ENCODE measurements at places on chromosomes 5 and 9.
A peak's percentile ranks its signal among the peaks of the same experiment; 100 is the strongest.

- DNase-seq, result no peak
Measured at GRCh38 chr9:19994296-19994695, 205.5 kb upstream of the SLC24A2 start.

GRCh38 chr9:137710704-137711103 lies 91.9 kb downstream of the EHMT1 start:
- DNase-seq, result no peak

GRCh38 chr5:178165581-178165980 lies 11.9 kb upstream of the NHP2 start:
- no peak for DNase-seq

DNA sequence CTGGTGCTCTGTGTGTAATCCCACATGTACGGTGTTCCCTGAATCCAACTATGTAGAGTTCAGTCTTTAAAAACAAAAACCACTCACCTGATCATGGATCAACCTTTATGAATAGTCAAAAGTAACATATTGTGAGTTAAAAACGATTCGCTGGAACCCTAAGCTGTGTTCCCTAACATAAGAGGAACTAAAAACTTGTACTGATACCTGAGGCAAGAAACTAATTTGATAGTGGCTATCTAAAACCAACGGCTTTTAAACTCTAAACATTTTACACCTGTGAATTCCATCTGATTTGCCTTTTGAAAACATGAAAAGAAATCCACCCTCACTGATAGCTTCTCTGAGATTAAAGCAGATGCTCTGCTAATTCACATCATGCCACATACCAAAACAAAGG lies 101.5 kb downstream of the DEPDC1B start:
- DNase-seq, result no peak

DNA sequence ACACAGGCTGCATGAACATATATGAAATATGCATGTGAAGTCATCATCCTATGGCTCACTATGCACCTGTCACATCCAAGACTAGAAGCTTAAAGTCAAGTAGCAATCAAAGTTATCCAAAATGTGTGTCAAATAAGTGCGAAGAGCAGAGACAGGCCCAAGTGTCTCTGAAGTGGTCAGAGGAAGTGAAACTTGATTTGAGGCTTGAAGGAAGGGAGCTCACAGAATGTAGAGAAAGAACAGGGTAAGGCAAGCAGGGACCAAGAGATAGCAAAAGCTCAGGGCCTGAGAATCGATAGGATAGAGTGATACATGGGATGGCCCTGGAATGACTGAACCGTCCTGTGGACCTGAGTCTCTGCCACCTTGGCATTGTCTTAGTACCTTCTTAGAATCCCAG lies 274.3 kb upstream of the TRPC7 start:
- no peak for DNase-seq

DNA sequence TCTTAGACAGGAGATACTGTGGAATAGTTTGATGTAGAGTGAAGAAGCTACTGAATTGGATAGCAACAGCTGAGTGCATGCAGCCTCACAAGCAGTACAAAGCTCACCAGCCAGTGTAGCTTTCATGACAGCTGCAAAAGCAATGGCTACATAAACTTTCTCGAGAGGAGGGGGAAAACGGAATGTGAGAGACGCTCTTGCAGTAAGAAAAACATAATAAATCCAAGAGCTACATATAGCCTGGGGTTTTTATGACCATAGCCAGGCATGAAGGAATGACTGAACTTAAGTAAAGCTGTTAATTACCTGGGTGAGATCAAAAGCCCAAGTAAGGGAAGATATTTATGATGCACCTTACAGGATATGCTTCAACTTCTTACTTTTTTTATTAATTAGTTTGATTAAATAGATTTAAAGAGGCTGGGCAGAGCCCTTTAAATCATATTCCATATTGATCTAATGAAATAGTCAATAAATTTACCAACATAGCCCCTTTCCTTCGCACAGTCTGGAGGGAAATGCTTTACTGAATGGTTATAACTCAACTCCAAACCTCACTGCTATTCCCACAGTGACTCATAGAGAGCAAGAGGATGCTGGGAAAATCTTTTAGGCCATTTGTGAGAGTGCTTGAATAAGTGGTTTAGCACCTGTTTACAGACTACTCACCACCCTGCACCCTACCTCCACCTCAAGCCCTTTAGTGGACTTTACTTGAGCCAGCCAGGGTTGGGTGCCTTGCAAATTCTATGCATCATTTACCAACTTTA lies 407.2 kb upstream of the CLINT1 start:
- DNase-seq, result no peak

GRCh38 chr5:33827885-33828284 lies 63.9 kb downstream of the ADAMTS12 start:
- DNase-seq, result no peak

DNA sequence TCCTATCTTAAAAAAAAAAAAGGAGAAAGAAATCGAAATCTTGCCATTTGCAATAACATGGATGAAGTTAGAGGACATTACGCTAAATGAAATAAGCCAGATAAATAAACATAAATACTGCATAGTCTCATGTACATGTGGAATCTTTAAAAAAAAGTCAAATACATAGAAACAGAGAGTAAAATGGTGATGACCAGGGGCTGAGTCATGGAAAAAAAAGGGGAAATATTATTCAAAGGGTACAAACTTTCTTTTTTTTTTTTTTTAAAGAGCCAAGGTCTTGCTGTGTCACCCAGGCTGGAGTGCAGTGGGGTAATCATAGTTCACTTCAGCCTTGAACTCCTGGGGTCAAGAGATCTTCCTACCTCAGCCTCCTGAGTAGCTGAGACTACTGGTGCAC lies 310.1 kb downstream of the ZNF608 start:
- no peak for DNase-seq

- DNase-seq, result no peak
Measured at GRCh38 chr5:123264394-123264793, 158.8 kb downstream of the CEP120 start.

DNA sequence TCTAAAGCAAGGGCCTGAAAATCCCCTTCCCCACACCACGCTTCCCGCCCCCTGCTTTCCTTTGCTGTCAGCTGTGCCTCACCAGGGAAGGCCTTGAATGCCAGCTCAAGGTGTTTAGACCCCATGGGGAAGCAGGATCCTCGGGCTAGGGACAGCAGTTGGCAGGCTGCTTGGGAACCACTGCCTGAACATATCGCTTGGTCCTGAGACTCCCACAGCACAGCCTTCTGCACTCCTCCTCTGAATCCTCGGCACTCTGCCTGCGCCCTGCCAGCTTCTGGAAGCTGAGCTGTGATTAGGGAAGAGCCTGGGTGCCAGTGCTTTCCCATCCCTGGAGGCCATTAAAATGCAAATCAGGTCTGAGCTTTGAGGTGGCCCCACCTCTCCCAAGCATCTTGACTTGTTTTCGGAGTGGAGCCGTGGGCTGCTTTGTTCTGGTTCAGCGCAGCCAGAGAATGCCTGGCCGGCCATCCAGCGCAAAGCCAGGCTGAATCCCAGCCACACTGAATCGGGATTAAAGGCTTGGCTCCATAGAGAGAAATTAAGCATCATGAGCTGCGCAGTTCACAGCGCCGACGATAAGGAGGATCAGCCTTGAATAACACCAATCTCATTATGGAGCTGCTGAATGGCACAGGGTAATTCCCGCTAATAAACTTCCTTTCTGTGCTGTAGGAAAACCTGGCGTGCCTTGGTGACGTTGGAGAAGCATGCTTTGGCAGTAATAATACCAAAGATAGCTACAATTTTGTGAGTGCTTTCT lies 40.0 kb downstream of the AMBP start:
- DNase-seq, result no peak

GRCh38 chr5:6264394-6264793 lies 114.0 kb downstream of the MED10 start:
- no peak for DNase-seq

DNA sequence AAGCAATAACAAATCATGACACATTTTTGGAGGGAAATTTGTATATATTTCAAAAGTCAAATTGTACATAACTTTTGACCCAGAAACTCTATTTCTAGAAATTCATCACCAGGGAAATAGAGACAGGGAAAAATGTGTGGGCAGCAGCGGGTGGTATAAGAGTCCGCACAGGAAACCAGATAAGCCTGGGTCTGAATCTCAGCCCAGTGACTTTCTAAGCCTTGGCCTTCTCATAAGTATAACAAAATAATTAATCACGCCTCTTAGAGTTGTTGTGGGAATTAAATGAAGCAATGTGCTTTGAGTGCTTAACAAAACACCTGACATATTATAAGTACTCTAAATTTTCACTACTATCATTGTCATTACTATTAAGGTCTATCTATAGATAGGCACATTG lies 149.2 kb upstream of the DAP start:
- no peak for DNase-seq

DNA sequence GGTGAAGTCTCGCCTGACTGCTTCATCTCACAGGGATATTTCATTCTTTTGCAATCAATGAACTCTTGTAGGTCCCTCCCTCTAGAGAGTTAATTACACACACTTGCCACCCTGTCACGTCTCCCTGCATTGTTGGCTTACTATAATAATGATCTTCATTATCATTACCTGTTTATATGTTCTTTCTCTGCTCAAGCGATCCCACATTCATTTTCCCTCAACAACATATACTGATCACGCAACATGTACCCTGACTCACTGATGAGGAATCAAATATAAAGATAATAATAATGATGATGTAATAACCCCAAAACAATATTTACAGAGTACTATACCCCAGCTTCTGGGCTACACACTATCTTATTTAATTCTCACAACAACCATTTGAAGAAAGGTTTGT lies 88.5 kb downstream of the FEM1C start:
- no peak for DNase-seq

DNA sequence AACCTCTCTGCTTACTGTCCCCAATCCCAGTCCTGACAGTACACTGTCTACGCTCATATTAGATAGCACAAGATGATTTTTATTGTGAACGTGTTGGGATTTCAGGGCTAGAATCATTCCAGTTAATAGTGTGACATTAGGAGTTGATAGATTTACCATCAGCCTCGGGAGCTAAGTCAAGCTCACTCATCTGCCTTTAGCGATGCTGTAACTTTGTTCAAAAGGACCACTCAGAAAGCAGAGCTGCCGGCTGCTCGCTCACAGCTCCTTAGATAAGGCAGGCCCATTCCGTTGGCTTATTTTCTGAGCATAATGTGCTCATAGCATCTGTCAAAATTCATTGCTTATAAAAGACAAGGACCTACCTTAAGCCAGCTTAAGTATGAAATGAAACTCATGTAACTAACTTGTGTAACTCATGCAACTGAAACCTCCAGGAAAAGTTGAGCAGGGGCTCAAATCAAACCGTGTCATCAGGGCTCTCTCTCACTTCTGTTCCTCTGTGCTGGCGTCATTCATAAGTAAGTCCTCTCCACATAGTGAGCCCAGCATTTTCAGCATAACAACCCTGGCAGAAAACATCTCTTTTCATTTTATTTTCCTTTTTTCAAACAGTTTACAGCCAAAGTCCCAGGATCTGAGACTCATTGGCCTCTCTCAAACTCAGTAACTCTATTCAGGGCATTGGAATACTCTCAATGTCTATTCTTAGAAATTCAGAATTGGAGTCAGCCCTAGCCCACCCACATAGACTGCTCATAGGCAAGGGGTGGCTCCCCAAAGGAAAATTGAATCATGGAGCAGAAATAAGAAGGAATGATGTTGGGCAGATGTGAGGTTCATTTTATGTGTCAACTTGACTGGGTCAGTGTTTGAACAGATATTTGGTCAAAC lies 208.8 kb downstream of the MAN2A1 start:
- DNase-seq, result no peak

DNA sequence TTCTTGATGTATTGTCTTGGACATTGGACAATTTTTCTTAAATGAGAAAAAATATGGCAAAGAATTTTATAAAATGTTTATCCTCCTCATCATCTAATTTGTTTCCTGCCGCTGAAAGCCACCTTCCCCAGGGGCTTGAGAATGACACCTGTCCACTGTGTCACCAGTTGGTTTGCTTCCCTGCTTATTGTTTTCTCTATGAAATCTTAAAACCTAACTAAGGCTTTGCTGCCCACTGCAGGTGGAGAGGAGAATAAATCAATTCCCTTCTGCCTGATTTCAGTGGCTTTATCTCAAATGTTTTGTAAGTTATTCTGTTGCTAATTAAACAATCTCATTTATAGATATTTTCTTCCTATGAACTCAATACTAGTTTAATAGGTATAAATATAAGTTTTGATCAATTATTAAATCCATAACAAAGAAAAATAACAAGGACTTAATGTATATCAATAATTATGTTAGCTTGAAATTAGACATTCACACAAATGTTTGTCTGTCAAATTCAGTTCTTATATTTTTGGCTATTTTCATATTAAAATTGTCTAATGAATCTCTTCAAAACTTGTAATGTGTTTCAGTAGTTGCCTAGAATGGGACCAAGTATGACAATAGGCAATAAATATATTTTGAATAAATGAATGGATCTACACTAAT lies 822.5 kb downstream of the PTPRD start:
- DNase-seq, result no peak

GRCh38 chr5:153610811-153611210 lies 120.3 kb downstream of the GRIA1 start:
- DNase-seq, result no peak

DNA sequence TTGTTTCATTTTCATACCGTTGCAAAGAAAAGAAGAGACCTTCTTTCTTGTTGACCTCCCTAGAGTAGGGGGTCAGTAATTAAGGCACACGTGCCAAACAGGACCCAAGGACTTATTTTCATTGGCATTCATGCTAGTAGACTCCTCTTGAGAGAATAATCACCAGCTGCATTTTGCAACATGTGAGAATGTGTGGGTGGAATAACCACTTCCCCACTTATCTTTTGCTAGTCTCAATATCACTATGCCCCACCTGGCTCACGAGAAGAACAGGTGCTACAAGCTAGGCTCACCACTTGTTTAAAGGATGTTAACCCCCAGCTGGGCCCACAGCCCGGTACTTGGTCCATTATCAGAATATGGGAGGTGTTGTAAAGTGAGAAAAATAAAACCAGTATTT lies 460.7 kb upstream of the MEF2C start:
- DNase-seq, result peak; percentile 13

All from GM19239 (cell line).